A549 treated with CORT108297 at 1 μM for 4 hours (cell line): ENCODE measurements at places on chromosomes 5 and 9. TPM values are rescaled to one million over a fixed set of nuclear protein-coding genes. Genes with fewer than 3 reads are reported as not detected.

The FREM1 gene
- not detected in 5 replicates for total RNA-seq

The PCDHGB4 gene
- 0.70 to 1.0 TPM (median 0.98 TPM) in 5 replicates for total RNA-seq

The NAIP gene
- total RNA-seq, result 0.27 to 0.61 TPM (median 0.40 TPM) in 5 replicates

The CNTNAP3 gene
- 7.3 to 12.2 TPM (median 9.9 TPM) in 5 replicates for total RNA-seq

The ANKRD31 gene
- 0.03 to 0.07 TPM (median 0.05 TPM) in 5 replicates for total RNA-seq
